Ecto neural progenitor cell (in vitro differentiated cells): ENCODE measurements at places on chromosomes 2 and 18.

GRCh38 chr2:33340280-33340679 is 136.2 kb upstream of the RASGRP3 start:
- no peak for DNase-seq

DNA sequence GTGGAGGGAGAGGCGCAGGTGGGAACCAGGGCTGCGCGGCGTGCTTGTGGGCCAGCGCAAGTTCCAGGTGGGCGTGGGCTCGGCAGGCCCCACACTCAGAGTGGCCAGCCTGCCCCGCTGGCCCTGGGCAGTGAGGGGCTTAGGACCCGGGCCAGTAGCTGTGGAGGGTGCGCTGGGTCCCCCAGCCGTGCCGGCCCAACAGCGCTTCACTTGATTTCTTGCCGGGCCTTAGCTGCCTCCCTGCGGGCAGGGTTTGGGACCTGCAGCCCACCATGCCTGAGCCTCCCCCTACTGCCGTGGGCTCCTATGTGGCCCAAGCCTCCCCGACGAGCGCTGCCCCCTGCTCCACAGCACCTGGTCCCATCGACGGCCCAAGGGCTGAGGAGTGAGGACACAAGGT is 1636.9 kb upstream of the SLC39A10 start:
- DNase-seq: no peak

GRCh38 chr2:6782517-6783237 is 83.0 kb downstream of the CMPK2 start:
- no peak for DNase-seq

DNA sequence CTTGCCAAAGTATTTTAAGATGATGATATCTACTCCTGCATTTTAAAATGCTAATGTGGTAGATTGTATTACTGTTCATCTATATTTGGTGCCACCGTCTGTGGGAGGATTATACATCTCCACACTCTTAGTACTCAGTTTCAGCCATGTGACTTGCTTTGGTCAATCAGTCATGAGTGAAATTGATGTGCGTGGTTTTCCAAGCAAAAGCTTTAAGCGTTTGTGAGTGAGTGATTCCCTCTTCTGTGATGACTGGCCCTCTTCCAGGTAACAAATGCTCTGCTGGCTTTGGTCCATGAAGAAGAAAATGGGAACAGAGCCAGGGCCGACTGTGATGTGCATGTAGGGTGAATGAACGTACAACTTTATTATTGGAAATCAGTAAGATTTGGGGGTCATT is 330.4 kb downstream of the LPIN1 start:
- no peak for DNase-seq

DNA sequence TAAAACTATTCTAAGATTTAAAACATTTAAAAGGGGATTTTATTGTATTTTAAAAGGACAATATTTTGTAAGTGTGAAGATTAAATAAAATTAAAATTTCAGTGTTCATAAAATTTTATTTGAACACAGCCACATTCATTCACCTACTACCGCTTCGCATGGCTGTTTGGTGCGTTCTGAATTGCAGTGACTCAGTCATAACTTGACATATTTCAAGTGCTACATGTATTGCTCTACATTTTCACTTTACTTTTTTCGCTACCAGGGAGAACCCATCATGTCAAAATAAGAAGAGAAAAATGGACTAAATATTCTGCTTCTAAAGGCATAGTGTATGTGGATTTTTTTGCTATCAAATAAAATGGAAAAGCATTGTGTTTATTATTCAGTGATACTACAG is 8.7 kb downstream of the PTH2R start:
- DNase-seq: no peak

DNA sequence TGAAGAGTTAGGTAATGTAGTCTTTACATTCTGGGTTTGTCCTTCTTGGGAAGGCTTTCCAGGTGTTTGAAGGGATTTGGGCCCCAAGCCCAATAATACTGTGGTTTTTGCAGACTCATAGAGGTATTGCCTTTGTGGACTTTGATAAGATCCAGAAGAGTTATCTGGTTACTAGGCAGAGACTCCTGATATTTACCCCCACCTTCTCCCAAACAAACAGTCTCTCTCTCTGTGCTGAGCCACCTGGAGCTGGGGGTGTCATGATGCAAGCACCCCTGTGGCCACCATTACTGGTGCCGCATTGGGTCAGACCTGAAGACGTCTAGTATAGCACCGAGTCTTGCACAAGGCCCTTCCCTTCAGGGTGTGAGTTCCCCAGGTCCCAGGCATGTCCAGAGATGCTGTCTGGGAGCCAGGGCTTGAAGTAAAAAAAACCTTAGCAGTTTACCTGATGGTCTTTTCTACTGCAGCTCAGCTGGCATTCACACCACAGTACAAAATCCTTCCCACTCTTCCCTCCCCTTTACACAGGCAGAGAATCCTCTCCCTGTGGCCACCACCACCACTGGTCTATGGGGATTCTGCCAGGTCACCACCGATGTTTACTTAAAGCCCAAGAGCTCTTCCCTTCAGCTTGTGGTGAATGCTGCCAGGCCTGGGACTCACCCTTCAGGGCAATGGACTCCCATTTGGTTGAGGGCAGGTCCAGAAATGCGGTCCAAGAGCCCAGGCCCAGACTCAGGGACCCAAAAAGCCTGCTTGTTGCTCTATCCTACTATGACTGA is 22.2 kb upstream of the FAM228A start:
- DNase-seq: no peak

DNA sequence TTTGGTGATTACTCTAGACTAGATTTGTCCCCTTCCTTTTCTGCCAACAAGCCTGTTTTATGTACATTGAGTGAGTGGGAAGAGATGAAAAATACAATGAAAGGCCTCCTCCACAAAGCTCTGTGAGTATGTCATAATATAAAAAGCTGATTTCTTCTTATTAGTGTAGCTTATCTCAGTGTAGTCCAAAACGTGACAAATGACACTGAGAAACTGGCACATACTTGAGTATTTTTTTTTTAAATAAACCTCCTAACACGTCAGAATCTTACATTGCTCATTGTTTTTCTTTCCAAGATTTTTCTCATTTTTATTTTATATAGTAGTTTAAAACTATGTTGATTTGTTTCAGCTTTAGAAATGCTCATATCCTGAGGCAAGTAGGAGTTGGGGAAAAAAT is 17.9 kb upstream of the FIGN start:
- no peak for DNase-seq

GRCh38 chr2:28652217-28652616 is 99.4 kb upstream of the PPP1CB start:
- no peak for DNase-seq

DNA sequence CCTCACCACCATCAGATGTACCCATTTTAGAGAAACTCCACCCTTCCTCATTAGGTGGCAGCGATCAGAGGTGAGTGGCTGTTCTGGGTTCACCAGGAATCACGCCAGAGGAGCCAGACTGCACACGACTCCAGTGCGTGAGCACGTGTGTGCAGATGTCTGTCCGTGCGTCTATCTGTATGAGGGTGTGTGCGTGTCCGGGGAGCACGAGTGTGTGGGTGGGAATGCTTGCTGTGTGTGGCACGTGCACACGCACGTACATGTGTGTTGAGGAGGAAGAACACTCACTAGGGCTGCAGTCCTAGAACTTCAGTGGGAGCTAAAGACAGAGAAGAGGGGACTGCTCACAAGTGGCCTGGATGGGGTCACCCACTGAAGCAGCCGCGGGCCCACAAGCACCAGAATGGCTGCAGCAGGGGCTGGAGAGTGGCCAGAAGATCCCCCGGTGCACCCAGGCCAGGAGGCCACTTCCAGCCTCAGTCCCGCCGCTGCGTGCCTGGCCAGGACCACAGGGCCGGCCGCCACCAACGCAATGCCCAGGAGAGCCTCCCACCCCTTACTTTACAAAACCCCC is 13.9 kb downstream of the HDAC4 start:
- DNase-seq: no peak

DNA sequence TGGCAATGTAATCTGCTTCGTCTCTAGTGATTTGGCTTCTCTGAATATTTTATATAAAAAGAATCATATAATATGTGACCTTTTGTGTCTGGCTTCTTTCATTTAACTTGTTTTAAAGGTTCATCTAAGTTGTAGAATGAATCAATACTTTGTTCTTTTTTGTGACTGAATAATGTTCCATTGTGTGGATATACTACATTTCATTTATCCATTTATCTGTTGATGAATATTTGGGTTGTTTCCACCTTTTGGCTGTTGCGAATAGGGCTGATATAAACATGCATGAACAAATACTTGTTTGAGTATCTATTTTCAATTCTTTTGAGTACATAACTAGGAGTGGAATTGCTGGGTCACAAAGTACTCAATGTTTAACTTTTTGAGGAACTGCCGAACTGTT is 63.8 kb upstream of the TNP1 start:
- DNase-seq: no peak

GRCh38 chr2:218999021-218999880 is 6.0 kb upstream of the CRYBA2 start:
- peak; percentile 64 for DNase-seq

DNA sequence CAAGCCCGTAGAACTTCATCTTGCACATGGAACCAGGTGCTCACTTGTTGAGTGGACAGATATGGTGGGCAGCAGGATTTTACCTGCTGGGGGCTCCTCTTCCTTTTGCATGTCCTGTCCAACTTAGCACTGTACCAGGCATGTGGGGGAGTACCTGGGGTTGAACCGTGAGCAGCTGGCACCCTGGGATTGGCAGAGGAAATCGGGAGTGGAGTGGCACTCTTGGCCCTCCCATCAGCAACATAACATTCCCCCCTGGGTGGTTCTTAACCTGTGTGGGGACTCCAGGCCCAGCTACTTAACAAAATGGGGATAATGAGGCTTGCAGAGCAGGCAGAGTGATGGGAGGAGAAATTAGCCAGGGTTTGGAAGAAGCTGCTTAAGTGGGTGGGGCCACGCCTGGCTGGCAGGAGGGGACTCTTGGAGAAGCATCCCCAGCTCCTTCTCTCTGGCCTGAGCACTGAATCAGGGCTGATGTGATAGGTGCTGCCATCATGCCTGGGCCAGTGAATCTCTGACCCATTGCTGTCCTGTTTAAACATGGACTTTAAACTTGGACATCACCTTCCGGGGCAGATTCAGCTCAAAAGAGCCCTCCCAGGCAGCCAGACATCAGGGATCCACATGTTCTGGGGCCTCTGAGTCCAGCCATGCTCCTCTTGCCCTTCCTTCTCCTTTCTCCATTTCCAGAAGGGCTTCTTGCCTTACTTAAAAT is 15.5 kb downstream of the FOSL2 start:
- no peak for DNase-seq

DNA sequence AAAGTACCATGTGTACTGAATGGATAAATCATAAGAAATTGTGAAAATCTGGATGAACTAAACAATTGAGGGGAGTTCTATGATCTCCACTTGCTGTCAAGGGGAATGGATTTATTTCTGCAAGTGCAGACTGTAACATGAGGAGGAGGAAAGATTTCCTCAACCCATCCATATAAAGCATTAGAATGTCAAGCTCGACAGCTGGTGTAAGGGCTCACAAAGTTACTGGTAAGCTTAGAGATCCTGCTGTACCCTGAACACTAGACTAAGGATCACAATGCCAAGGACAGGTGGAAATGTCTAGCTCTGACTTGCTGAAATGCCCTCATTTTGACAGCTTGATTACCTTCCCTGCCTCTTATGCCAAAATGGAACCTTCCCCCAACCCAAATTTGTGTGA is 125.3 kb downstream of the TCF4 start:
- no peak for DNase-seq

DNA sequence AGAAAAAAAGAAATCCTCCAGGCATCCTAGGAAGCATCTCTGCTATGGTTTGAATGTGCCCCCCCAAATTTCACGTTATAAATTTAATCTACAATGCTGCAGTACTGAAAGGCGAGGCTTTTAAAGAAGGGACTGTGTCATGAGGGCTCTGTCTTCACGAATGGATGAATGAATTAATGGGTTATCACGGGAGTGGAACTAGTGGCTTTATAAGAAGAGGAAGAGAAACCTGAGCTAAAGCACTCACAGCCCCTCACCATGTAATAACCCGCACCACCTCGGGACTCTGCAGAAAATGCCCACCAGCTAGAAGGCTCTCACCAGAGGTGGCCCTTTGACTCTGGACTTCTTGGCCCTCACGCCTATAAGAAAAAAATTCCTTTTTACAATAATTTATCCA is 27.6 kb downstream of the RNU4ATAC start:
- no peak for DNase-seq

GRCh38 chr18:70200286-70200685 is 5.2 kb downstream of the RTTN start:
- no peak for DNase-seq

- DNase-seq: no peak
Measured at GRCh38 chr2:13524492-13524891, 807.8 kb downstream of the TRIB2 start.
